Fibroblast of skin of right quadriceps (primary cell): ENCODE measurements at places on chromosomes 16 and 17.

DNA sequence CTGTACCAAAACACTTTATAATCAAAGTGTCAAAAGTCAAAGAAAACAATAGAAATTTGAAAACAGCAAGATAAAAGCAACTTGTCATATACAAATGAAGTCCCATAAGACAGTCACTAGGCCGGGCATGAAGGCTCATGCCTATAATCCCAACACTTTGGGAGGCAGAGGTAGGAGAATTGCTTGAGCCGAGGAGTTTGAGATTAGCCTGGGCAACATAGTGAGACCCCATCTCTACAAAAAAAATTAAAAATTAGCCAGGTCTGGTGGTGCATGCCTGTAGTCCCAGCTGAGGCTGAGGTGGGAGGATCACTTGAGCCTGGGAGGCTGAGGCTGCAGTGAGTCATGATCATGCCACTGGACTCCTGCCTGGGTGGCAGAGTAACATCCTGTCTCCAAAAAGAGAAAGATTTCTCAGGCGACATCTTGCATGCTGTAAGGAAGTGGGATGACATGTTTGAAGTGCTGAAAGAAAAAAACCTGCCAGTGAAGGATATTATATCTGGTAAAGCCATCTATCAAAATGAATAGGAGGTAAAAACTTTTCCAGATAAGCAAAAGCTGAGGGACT, 98.7 kb upstream of the NACA2 start:
- DNase-seq = peak; percentile 7

GRCh38 chr17:67055811-67056745, 11.7 kb downstream of the CACNG1 start:
- no peak for DNase-seq

- DNase-seq = no peak
Observed at GRCh38 chr16:10896723-10897122, 19.7 kb downstream of the CIITA start.

GRCh38 chr16:64390102-64390501, 731.8 kb downstream of the CDH11 start:
- peak; percentile 30 for DNase-seq

GRCh38 chr16:51159865-51160264, 8.8 kb upstream of the SALL1 start:
- no peak for DNase-seq

DNA sequence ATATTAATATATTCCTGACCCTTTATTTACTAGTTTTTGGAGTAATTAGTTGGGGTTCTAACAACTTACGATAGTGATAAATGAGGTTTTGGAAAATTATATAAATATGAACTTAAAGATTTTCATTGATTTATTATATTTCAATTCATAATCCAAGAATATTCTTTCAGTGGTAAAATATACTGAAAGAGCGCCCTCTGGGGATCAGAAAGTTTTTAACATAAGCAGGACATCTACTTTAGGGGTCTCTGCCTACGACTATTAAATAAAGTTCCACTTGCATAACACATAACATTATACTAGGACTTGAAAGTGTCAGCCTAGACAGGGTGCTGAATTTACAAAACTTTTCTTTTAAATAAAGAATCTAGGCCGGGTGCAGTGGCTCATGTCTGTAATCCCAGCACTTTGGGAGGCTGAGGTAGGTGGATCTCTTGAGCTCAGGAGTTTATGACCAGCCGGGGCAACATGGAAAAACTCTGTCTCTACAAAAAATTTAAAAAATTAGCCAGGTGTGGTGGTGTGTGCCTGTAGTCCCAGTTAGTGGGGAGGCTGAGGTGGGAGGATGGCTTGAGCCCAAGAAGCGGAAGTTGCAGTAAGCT, 15.6 kb downstream of the RFWD3 start:
- no peak for DNase-seq

DNA sequence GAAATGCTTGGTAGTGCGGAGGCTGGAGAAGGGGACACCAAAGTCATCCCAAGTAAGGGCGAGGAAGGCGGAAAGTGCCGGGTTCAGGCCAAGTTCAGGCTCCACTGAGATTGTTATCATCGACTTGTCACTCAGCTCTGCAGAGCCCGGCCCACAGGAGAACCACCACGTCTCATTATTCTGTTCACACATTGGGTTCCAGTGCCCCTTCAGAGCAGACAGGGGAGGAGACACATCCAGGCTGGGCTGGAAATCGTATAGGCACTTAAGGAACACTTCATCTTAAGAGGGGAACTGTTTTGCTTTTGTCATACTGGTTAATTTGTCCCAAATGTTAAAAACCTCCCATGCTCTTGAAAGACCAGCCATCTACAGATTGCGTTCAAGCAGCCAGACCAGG, 118.3 kb upstream of the ADAMTS18 start:
- DNase-seq = no peak

DNA sequence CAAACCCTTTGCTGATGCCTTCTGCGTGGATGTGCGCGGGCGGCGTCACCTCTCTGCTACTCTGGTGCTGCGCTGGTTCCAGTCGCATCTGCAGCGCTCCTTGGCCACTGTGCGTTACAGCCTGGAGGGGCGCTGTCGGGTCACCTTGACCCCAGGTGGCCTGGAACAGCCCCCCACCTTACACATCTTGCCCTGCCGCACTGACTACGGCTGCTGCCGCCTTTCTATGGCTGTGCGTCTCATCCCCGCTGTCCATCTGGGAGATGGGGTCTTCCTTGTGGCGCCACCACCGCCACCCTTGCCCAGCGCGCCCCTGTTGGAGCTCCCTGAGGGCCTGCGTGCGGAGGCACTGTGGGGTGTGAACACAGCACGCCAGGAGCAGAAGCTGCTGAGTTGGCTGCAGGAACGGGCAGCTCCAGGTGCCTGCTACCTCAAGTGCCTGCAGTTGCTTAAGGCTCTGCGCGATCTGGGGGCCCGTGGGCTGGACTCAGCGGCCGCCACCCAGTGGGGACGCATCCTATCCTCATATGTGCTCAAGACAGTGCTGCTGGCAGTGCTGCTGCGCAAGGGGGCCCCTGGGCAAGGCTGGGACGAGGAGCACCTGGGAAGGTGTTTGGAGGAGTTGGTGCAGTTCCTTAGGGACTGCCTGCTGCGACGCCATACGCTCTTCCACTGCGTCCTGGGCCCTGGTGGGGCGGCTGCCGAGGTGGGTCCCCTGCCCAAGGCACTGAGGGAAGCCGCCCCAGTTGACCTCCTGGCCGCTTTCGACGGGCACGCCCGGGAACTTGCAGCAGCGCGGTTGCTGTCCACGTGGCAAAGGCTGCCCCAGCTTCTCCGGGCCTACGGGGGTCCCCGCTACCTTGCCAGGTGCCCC, 1.6 kb downstream of the ITPRIPL2 start:
- DNase-seq = no peak

GRCh38 chr16:65070831-65071432, 50.9 kb downstream of the CDH11 start:
- peak; percentile 95 for DNase-seq

DNA sequence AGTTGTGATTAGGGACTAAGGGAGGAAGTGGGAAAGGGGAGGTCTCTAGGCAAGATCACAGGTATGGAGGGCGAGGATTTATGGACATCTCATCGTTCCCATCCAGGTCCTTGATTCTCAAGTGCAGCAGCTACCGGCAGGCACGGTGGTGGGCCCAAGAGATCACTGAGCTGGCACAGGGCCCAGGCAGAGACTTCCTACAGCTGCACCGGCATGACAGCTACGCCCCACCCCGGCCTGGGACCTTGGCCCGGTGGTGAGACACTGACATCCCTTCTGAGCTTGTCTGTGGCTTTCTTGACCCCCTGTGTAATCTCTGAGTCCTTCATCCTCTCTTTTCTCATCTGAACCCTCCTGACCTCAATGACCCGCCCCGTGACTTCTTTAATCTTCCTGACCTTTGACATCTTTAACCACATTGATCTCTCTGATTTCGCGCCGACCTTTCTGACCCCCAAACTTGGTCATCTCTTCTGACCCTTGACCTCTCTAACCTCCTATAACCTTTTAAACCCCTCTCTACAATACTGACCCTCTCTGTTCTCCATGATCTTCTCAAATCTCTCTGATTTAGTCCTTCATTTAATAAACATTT, 3.8 kb downstream of the PLD2 start:
- DNase-seq = no peak

GRCh38 chr17:34249478-34249877, 5.6 kb upstream of the CCL2 start:
- no peak for DNase-seq

DNA sequence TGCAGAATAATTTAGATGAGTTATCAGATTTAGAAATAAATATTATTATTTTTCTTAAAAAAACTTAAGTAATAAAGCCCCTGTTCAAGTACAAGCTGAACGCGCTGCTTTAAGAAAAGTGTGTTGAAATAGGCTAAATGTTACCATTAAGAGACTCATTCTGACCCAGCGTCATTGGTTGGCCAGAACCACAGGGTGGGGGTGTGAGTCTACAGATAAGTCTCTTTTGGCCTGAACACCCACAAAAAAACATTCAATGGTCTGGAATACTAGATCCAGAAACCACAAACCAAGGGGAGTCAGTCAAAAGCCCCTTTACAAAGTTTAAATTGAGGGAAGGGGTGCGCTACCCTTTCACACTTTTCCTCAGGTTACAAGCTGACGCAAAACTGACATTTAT, 776.1 kb downstream of the KCNJ2 start:
- no peak for DNase-seq

GRCh38 chr17:81735264-81736102, 23.4 kb downstream of the SLC25A10 start:
- no peak for DNase-seq

DNA sequence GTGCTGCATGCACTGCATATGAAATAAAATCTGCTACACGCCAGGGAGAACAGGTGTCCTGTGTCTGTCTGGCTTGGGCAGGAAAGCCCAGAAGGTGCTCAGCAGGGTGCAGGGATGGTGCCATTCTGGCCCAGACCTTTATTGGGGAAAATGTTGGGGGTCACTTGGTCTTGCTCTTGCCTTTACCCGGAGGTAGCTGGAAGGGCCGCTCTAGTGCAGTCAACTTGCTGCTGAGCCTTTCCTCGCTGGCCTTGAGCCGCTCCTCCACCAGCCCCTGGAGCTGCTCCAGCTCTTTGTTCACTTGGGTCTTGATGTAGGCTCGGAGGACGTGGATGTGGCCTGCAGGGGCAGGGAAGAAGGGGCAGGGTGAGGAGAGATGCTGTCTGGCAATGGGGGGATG, 4.5 kb downstream of the CFAP119 start:
- DNase-seq = no peak

GRCh38 chr16:68627951-68628425, 17.1 kb upstream of the CDH3 start:
- DNase-seq = peak; percentile 42

DNA sequence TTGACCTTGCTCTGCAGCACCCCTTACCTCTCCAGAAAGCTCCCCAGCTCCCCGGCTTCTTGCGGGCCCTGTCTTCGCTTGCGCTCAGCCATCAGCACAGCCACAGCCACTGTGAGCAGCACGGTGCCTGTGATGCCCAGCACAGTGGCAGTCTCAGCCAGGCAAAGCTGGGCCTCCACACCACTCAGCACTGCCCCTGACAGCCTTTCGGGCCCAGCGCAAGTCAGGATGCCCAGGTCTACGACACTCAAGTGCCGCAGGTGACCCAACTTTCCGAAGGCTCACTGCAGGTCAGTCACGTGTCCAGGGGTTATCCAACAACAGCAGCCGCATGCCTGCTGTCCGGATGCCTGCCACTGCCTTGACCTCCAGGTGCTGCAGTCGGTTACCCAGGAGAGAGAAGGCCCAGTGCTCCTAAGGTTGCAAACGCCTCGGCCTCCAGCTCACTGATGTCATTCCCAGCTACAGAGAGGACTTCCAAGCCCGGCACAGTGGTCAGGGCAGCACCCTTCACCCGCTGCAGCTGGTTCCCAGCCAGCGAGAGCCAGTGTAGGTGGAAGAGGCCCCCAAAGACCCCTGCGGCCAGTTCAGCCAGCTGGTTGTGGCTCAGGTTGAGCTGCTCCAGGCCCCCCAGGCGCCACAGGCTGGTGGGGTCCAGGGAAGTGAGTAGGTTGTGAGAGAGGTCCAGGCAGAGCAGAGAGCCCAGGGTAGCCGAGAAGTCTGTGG, 8.9 kb upstream of the TMEM101 start:
- DNase-seq = no peak

DNA sequence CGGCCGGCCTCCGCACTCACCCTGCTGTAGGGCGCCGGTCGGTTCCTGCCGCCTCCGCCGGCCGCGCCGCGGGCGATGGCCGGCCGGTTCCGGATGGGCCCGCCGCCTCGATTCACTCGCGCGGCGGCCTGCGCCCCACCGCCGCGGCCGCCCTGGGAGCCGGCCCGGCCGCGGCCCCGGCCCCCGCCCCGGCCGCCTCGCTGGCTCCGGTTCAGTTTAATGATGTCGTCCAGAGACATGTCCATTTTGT, 158 bp downstream of the ALYREF start:
- DNase-seq = no peak

- DNase-seq = no peak
Observed at GRCh38 chr17:78729641-78730040, 52.4 kb downstream of the CYTH1 start.

DNA sequence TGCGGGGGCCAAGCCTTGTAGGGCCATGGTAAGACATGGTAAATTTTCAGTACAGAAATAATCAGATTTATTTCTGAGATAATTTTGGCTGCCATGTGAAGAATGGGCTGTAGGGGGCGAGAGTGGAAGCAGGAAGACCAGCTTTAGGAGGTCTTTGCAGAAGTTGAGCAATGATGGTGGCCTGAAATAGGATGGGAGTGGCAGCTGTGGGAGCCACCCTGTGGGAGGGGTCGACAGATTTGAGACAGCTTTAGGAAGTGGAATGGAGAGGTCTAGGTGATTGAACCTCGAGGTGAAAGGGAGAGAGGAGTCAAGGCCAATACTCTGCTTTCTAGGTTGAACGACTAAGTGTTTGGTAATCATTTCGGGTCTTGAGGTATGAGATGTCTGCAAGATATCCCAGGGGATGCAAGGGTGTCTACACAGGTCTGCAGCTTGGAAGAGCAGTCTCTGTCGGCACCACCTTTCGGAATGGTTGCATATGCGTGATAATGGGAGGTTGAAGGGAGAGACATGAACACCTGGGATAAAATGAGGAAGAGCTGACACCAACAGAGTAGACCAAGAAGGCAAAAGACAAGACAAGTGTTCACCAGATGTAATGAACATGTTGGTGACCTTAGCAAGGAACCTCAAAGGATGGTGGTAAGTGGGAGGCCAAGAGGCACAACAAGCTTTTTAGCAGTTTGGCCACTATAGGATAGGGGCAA, 4.2 kb upstream of the ATXN7L3 start:
- peak; percentile 56 for DNase-seq

DNA sequence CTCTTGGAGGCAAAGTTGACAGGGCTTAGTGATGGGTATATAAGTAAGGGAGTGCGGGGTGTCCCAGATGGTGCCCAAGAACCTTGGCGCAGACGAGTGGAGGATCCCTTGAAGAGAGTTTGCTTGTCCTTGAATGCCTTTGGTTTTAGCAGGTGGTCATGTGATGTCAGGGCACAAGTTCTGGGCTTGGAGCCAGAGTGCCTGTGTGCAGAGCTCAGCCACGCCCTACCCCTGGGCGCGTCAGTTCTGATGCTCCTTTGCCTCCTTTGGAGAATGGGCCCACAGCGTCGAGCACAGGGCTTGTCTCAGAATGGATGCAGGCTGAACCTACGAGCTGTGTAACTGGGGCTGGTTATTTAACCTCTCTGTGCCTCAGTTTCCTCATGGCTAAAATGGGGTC, 412.2 kb upstream of the EEF2KMT start:
- DNase-seq = no peak
